Posterior cingulate gyrus (tissue), 11 donors: ENCODE measurements at places on chromosomes 6 and 20.

DNA sequence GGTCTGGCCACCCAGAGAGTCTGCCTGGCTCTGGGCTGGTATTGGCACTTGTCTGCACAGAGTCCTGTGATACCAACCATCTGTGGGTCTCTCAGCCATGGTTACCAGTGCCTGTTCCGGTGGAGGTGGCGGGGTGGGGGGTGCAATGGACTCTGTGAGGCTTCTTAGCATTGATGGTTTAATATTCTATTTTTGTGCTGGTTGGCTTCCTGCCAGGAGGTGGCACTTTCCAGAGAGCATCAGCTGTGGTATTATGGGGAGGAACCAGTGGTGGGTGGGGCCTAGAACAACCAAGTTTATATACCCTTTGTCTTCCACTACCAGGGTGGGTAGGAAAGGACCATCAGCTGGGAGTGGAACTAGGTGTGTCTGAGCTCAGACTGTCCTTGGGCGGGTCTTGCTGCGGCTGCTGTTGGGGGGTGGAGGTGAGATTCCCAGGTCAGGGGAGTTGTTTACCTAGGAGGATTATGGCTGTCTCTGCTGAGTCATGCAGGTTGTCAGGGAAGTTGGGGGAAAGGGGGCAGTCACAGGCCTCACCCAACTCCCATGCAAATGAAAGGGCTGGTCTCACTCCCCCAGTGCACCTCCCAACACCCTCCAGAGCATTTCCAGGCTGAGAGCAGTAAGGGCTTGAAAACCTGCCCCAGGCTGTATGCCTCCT is 117.5 kb downstream of the FLRT3 start:
- DNase-seq: no peak

- DNase-seq: no peak
Measured at GRCh38 chr20:50859161-50859560, 64.3 kb downstream of the BCAS4 start.

DNA sequence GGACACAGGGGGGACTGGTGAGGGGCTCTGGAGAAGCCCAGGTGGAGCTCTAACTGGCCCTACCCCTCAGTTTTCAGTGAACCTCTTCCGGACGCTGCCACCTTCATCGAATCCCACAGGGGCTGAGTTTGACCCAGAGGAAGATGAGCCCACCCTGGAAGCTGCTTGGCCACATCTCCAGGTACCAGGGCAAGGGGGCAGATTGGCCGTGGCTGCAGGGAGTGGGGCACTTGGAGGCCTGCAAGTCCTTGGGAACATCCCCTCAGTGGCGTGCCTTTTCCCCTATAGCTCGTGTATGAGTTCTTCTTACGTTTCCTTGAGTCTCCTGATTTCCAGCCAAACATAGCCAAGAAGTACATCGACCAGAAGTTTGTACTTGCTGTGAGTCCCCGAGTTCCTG is 6.6 kb downstream of the MEA1 start:
- DNase-seq: no peak

GRCh38 chr6:18262702-18263417 is 1.5 kb downstream of the DEK start:
- DNase-seq: no peak

DNA sequence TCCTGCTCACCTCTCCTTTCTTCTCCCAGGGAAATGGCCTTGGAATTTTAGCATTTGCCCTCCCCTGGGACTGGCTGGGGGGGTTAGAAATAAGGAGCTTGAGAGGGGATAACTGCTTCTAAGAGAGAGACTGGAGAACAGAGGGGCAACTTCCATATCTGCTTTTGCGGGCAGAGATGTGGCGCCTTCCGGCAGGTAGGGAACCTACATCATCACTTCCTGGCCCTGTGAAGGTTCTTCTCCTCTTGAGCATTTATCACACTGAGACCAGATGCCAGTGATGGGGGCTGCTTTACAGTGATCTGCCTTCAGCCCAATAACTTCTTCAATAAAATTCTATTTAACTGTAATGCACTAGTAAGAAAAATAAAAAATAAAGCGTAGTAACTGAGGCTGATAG is 48.1 kb downstream of the TBC1D7 start:
- DNase-seq: no peak

GRCh38 chr20:36883977-36884535 is 8.1 kb downstream of the TLDC2 start:
- DNase-seq: no peak

DNA sequence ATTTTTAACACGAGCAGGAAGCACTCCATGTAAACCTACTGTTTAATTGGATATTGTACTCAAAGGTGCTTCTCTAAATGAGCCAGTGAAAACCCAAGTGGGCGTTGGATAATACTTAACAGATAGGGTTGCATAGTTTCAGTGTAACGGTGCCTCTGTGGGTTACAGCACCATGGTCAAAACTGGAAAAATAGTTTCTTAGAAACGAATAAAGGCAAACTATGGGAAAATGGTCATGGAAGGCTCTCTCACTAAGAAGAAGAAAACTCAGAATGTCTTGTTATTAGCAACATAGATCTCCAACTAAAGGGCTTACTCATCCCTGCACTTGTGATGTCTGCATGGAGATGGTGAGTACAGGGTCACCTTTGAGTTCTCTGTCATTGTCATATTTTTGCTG is 59.1 kb upstream of the NEDD9 start:
- DNase-seq: no peak

DNA sequence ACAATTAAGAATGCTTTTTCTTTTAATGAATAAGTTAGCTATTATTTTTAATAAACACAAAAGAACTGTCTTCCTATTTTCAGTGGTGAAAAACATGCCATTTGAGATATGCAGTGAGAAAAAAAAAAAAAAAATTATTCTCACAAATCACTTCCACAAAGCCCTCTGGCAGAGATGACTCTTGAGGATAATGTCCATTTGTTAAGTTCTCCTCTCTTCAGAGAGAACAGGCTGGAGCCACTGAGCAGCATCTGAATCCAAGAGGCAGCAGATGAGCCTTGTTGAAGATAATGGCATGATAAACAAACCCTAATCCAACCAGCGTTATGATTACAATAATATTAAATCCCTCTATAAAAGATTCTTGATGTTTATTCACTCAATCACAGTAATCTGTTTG is 105.0 kb downstream of the PTPRK start:
- no peak for DNase-seq

GRCh38 chr20:6212903-6213302 is 90.1 kb upstream of the FERMT1 start:
- DNase-seq: peak; percentile 67

- no peak for DNase-seq
Measured at GRCh38 chr20:4081421-4081820, 66.1 kb upstream of the RNF24 start.

DNA sequence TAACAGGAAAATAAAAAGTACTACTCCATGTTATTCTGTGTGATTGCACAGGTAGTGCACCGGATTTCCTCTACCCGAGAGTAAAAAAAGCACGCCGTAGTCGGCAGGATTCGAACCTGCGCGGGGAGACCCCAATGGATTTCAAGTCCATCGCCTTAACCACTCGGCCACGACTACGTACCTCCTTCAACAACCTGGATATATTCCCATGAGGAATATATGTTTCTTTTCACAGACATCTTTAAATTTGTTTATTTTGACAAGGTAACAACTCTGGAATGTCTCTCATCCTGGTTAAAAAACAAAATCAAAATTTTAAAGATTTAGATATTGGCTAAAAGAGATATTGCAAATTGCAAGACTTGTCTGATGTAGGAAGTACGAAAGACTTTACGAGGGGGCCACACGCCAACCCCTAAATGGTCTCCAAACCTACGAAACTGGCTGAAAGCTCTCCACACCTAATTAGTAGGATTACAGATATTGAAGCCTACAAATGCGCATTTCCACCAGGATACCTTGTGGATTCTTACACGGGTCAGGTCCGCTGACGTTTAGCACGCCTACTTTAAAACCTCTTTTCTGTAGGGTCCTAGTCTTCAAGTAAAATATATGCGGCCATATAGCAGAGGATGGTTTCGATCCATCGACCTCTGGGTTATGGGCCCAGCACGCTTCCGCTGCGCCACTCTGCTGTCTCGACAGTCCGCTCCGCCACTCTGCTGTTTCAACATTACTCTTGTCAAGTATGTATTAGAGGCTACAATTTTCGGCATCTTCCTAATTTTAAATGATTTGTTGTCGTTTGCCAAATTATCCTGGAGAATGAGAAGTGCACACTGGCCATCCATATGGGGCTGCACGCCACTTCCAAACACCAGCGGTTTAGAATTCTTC is 52.2 kb upstream of the BTN3A2 start:
- DNase-seq: peak; percentile 75

DNA sequence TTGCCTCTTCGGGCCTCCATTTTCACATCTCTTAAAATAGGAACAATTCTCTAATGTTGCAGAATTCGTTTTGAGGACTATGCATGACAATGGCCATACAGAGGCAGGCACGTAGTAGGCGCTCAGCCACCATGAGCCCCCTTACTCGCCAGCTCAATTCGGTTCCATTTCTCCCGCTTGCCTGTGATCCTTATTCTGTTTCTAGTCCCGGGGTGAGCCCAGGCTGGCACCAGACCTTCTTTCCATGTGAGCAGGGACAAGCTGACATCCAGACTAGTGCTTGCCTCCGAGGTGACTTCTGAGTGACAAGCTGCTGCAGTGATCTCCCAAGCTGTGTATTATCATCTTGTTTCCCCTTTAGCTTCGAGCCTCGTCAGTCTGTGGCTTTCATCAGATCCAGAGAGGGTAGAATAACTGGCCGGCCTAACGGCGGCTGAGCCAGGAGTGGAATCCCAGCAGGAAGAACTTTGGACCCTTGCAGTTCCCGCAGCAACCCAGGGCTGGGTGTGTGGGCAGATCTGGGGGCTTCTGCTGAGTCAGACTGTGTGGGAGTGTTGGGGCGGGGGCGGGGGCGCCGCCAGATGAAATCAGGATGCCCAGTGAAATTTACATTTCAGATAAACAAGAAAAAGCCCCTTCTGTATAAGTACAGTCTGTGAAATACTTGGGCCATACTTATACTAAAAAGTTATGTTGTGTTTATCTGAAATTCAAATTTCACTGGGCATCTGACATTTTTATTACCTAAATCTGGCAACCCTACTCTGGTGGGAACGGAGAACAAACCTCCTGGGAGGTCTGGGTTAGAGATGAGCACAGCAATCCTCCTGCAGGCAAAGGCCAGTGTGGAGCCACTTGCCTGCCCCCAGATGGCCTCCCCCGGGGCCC is 10.9 kb downstream of the BANF2 start:
- DNase-seq: no peak

GRCh38 chr20:539848-540247 is 3.7 kb downstream of the CSNK2A1 start:
- DNase-seq: no peak

DNA sequence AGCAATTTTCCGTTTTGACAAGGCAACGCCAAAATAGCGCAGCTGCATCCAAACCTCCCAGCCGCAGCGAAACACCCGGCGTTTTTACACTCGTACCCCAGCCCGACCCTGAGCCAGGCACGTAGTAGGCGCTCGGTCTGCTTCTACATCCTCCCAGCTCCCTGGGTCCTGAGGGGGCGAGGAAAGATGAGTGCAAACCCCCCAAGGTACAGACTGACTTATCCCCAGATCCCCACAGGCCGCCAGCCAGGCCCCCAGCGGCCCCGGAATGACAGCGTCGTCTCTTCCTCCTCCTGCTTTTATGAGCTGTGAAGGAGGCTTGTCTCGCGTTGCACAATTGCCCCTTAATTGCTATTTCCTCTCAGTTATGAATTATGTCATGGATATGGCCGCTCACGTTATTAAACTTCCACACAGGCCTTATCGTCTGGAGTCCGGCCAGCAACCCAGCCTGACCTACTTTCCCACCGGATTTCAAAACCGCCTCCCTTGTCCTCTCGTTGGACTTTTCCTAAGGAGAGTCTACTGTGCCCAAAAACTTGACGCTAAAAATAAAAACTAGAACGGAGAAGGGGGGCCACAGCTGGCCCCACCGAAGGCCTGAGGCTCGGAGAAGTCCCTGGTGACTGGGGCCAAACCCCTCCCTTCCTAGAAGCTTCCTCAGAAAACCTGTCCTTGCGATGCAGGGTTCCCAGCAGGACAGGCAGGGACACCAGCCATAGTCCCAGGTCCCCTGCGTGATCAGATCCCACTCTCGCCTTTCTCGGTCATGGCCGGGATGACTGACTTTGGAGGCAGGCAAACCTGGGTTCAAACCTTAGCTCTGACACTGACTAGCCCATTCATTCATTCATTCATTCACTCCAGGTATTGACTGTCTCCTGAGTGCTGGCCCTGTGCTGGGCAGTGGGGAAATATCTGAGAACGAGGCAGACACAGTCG is 130.9 kb upstream of the PTPN1 start:
- DNase-seq: no peak

DNA sequence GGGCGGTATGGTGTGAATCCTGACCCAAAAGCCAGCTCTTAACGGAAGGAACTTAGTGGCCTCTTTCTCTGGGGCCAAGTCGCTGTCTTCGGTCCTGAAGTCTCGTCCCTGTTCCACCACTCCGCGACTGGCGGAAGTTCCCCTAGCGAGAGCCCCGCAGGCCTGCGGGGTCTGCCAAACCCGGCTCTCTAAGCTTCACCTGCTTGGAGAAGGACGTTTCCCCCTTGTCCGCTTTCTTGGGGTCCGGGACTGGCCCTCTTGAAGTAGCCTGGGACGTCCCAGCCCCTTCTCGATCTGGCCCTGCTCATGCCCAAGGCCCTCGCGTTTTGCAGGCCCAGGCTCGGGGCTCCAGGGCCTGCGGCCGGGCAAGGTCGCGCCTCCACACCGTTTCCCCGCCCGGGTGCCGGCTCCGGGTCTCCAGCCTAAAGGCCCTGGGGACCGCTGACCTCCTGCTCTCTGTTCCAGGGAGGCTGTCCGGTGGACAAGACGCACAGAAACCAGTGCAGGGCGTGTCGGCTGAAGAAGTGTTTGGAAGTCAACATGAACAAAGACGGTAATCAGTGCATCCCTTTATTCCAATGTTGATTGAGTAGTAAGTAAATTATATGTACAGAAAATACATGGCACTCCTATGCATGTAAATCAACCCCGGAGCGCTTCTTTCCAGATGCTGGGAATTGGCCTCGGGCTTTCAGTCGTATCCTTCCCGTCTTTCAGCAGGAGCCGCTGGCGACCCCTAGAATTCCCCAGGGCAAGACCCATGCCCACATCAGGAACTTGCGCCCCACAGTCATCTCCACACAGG is 8.8 kb downstream of the NR2E1 start:
- no peak for DNase-seq

DNA sequence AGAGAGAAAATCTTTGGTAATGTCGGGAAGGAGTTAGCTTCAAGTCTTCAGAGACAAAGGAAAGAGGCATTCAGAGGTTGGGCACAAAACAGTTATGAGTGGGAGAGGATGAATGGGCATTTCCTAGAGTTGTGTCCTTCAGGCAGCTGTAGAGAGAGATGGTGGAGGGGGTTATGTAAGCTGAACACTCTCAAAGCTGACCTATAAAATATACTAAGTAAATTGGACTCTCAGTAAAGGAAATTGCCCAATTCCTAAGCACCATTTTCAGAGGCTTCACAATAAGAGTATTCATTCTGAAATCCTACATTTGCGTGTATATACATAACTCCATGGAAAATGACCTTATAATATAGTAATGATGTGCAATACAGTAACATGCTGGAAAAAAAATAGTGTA is 161.2 kb downstream of the KCNQ5 start:
- no peak for DNase-seq
